ENCODE measurements at places on chromosomes 11 and 22.

GRCh38 chr11:45847911-45848316, 639 bp downstream of the CRY2 start:
- no peak for DNase-seq

DNA sequence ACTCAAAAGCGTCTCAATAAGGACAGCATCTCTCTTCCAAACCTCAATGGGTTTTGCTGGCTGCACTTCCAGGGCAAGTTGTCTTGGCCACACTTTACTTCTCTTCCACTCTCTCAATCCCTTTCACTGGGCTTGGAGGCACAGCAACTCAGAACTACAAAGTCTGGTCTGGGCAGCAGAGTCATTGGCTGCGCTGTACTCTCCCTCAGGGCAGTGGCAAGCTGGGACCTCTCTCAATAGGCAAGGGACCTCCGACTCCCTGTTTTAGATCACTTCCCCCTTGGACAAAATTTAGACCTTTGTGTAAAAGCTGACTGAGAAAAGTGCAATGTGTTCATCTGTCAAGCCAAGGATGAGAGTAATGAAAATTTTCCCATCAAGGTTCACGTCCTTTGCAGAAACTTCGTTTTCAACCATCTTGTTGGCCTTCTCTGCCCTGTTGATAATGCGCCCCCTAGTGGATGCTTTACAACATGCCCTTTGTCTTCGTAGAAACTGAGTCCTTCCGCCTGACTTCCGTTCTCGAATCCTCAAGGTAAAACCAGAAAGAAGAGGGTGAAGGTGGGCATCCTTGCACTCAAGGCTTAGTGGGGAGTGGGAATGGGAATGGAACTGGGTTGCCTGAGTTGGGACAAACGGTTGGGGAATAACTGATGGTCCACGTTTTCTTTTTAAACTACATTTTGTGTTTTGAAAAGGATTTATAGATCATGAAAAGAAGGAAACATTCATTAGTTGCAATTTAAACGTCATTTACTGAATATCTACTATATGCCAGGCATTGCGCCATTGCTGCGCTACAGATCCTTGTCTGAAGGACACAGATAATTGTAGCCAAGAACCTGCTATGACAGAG, 99.1 kb downstream of the CD44 start:
- DNase-seq = peak; percentile 69

- DNase-seq = no peak
These were observed 25.7 kb upstream of the ALDH3B2 start for GRCh38 chr11:67700141-67700540.

DNA sequence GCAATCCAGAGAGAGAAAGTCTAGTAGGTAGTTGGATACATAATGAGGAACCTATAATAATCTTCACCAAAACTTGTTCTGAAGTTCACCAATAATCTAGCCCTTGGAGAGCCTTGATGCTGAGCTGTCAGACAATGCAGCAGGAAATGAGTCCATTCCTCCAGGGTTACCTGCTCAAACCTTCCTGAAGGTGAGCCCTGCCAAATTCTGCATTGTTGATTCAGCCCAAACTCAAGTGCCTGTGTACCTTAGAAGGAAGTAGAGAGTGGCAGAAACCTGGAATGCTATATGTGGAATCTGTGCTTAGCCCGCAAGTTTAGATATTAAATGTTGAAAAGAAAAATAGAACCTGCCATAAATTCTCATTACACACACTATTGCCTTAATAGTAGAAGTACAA, 77.4 kb upstream of the SPON1 start:
- no peak for DNase-seq

- DNase-seq = no peak
These were observed 17.9 kb downstream of the CAPN5 start for GRCh38 chr11:77084581-77085191.

DNA sequence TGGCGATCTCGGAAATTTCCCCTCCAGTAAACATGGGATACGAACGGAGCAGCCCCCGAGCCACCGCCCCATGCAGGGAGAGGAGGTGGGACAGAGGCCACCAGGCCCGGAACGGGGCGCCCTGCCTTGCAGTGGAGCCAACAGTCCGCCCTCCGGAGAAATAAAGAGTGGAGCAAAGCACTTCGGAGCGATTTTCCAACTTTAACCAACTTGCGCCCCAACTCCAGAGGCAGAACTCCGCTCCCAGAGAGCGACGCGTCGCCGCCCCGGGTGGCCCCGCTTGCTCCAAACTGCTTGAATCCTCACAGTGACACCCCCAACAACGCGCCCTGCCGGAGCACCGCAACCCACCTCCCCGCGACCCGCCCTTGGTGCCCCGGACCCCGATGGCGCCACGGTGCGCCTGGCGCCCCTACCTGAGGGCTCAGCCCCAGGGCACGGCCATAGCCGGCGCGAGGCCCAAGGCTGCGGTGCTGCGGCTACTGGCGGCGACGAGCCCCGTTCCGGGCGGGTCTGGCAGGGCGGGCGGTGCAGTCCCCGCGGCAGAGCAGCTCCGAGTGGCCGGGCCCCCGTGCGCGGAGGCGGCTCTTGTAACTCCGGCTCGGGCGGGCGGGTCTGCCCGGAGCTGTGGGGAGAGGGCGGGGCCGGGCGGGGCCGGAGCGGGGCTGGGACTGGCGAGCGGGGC, at the start of gene AHNAK:
TSS of gene AHNAK (minus strand) at position 563 of the 685 bp plus-strand sequence. CDS start 10,708 bp downstream, outside the sequence.
- peak; percentile 76 for DNase-seq

GRCh38 chr11:16773981-16774935, 35.8 kb downstream of the C11orf58 start:
- DNase-seq = peak; percentile 21

DNA sequence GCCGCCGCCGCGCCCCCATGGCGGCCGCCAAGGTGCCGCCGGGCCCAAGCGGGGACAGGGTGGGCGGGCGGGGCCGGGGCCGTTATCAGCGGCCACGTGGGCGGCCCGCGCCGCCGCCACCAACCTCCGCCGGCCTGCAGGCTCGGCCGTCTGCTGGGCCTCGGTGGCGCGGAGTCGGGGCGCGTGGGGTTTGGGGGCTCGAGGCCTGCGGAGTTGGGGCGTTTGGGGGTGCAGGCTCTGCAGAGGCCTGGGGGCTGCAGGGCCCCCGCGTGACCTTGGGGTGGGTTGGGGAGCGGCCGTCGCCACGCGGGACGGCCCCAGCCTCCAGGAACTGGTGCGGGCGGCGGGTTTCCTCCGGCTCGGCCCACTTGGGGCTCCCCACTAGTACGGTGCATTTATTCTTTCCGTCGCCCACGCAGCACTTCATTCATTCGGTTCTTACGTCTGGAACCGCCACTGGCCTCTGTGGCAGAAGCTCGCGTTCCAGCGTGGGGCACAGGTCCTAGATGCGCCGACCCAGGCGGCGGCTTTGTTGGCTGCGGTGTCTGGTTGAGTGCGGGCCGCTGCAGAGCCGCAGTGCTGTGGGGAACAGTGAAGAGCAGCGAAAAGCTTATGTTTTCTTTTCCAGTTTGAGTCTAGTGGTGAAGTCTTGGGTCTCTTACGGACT, 740 bp upstream of the TRMT2A start:
- peak; percentile 67 for DNase-seq

DNA sequence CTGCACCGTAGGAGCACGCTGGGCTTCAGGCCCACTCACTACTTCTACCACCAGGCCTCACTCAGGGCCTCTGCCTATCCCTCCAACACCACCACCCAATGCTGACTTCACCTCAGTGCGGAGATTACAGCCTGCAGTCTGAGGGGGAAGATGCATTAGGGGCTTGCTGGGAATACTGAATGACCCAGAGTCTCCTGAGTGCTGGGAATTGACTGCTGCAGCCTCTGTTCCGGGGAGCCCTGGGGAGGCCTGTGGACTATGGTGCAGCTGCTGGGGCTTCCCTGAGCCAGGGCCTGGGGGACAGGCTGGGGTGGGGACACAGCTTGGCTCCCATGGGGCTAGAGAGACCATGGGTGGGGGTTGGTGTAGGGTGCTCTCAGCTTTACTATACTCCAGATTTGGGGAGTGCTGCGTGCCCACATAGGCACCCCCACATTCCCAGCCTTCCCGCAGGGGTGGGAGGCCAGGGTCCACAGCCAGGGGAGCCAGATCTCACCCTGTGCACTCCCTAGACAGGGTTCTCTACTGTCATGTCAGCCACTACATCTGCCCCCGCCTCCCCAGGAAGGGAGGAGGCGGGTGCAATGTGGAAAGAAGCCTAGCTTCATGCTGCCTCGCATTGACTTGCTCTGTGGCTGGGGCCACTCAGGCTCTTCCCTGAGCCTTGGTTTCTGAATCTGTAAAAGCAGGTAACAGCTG, 44.4 kb downstream of the GDPD5 start:
- DNase-seq = no peak

DNA sequence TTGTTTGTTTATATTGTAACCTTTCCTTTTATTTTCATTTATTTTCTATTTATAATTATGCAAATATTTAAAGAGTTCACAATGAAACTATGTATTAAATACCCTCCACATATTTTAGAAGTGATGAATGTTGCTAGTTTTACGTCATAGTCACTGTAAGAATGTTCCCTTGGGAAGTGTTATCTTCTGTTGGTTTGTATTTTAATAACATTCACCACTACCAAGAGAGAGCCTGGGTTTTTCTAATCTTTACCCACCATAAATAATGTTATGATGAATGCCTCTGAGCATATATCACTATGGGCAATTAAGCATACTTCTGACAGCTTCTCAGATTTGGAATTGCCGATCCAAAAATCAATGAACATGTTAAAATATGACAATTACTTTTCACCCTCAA, 80.7 kb downstream of the GGT1 start:
- no peak for DNase-seq

DNA sequence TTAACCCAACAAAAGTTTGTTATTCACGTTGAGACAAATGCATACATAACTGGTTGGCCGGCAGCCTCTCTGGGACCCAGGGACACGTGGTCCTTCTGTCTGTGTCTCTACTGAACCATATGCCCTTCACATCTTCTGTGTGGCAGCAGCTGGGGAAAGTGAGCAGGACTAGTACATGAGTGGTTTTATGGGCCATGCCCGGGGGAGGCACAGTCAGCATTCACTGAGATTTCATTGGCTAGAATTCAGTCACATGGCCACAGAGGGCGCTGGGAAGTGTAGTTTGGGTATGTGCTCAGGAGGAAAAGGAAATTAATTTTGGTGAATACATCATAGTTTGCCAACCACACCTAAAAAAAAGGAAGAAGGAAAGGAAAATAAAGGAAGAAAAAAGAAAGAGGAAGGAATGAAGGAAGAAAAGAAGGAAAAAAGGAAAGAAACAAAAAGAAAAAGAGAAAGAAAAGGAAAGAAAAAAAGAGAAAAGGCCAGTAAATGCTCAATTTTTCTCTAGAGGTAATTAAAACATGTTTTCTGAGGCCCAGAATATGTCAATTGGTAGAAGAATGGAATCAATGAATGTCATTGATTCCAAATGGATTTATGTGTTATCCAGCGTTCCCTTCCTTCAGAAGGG, 55.9 kb upstream of the KIRREL3 start:
- DNase-seq = no peak

GRCh38 chr11:16912692-16913111, 101.5 kb downstream of the PLEKHA7 start:
- DNase-seq = no peak

DNA sequence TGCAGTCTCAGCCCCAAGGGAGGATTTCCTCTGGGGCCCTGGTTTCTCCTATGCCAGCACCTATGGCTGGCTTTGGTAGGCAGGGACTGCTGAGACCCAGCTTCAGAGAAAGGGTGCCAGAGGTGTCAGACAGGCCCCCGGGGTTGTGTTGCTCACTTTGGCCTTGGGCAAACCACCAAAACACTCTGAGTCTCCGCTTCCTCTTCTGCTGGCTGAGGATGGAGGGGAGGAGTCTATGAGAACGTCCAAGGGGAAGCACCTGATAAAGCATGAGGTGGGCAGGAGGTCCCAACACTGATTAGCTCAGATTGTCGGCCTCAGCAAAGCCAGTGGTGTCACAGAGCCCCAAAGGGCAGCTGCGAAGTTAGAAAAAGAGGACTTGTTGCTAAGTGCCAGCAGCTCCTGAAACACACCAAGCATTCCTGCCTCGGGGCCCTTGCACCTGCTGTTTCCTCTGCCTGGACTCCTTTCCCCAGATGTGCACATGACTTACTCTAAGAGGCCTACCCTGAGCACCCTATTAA, 10.5 kb downstream of the SMTNL1 start:
- no peak for DNase-seq

DNA sequence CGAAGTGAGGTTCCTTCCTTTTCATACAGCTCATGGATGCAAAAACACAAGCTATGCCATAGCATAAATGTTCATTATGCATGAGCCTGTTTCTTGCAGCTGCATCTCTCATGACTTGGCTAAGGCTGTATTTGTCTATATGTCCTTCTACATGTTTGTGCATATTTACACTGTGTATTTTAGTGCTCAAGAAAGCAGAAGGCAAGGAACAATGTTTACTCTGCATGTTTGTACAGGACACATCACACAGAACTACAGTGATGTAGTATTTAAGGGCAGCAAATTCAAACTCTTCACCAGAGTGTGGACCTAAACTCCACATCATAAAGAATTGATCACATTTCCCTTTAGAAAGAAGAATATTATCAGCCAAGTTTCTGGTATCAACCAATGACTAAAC, 170.3 kb downstream of the CADM1 start:
- no peak for DNase-seq

DNA sequence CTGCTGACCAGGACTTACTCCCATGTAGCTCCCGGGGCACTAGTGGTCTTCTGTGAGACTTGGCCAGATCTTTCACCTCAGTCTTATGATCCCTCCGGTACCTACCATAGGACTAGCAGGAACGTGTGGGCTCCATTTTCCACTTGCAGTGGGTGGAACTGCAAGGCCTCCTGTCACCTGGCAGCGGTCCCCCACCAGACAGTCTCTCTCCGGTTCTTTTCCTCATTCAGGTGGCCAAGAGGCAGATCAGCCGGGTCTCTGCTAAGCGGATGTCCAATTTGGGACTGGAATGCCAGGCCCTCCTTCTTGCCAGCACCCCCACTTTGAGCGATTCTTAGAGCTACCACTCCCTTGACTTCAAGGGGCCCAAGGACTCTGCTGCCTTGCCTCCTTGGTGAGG, 158.9 kb downstream of the NAV2 start:
- no peak for DNase-seq

DNA sequence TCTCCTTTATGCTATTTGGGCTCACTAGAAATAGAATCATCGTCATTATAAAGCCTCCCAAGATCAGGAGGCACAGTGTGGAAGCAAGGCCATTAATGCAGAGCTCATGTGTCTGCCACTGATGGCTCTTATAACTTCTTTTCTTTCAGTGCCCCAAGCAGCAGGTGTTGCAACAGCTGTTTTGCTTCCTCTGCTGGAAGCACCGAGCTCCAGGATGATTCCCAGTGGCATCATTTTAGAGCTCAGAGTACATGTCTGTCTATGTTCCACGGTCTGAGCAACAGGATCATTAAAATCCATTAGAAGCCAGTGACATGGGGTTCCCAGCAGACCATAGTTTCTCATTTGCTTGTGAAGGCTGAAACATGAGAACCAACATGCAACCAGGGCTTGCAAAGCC, 803.0 kb upstream of the FAT3 start:
- DNase-seq = no peak

GRCh38 chr11:10377183-10377582, 72.3 kb downstream of the ADM start:
- DNase-seq = no peak

GRCh38 chr11:10955616-10956015, 97.8 kb upstream of the ZBED5 start:
- DNase-seq = no peak

DNA sequence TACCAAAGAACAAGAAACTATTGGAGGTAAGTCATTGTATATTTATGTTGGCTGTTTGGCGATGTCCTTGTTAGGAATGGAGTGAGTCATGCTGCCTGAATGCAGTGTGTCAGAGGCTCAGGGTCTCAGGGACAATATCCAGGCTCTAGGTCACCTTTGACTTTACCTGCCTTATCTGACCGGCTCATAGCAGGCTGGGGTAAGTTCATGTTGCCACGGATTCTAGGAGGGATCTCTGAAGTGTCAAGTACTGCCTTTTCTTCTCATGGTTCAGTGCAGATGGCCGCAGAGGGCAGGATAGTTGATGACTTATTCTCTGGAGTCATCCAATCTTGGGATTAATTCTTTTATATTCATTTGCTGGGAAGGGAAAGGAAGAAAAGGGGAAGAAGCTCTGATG, 53.2 kb downstream of the SPON1 start:
- DNase-seq = no peak

All from activated naive CD4-positive, alpha-beta T cell treated with anti-CD3 and anti-CD28 coated beads, Interleukin-2, amount 50 U/mL, for 72 hours (primary cell).